Breast epithelium (tissue), 4 donors: ENCODE measurements at places on chromosomes 5 and 9. TPM values are rescaled to one million over a fixed set of nuclear protein-coding genes. Genes with fewer than 3 reads are reported as not detected.

Gene SLC34A1
- total RNA-seq, result not detected

Gene CYLC2
- not detected for total RNA-seq

Gene SLC12A2
- total RNA-seq, result 204 TPM

Gene PCDHGA12
- total RNA-seq, result 12.0 TPM

Gene CER1
- not detected for total RNA-seq

Gene ACOT12
- not detected for total RNA-seq

Gene S100Z
- total RNA-seq, result 0.33 TPM

Gene PRRX2
- total RNA-seq, result 35.1 TPM

Gene PCDHB8
- total RNA-seq, result 0.80 TPM
